ENCODE measurements at places on chromosomes 7 and 10. TPM values are rescaled to one million over a fixed set of nuclear protein-coding genes. Genes with fewer than 3 reads are reported as not detected.

ARL4A gene
- total RNA-seq: 34.9 TPM

THSD7A gene
- total RNA-seq: 2.8 TPM

DNA sequence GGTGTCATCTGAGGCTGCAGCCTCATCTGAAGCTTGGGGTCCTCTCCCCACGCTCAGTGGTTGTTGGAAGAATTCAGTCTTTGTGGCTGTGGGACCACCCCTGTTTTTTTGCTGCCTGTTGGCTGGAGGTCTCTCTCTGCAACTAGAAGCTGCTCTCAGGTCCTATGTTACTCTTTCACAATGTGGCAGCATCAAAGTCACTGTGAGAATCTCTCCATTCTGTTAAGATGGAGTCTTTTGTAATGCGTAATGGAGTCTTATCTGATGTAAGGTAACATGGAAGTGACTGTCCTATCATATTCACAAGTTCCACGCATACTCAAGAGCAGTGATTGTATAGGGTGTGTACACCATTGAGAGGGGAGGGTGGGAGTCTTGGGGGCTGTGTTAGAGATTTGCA lies 24.9 kb downstream of the TSPAN13 start:
- H3K4me1 ChIP-seq: no peaks in the 10 kb centered on the region
- H3K27ac ChIP-seq: no peak overlapping the region
- no peak overlapping the region for H3K4me3 ChIP-seq
- H3K36me3 ChIP-seq: peaks cover 18% of the 10 kb centered on the region
- no peak for DNase-seq
- H3K27me3 ChIP-seq: no peaks in the 10 kb centered on the region

CYP3A5 gene
- 0.91 TPM for total RNA-seq

- H3K36me3 ChIP-seq: no peaks in the 10 kb centered on the region
- no peak for DNase-seq
- H3K4me3 ChIP-seq: peak overlapping the region; percentile 75
- H3K27me3 ChIP-seq: no peaks in the 10 kb centered on the region
Measured at GRCh38 chr7:27112955-27113949, 10.8 kb upstream of the HOXA2 start.

DNA sequence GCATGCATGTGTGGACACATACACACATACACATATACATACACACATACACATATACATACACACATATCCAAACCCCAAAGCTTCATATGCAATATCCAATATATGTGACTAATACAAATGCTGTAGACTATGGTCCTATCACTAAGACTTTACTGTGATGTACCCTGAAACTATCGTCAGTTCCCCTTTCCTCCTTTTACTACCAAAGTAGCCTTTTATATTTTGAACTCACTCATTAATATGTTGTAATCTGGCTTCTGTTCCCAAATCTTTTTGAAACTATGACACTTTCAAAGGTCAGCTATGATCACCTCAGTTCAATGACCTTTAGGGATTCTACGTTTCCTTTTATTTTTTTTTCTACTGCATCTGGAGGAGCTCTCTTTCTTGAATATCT lies 64.8 kb upstream of the TFEC start:
- no peak for DNase-seq
- H3K27me3 ChIP-seq: no peaks in the 10 kb centered on the region
- no peak overlapping the region for H3K4me3 ChIP-seq
- H3K27ac ChIP-seq: no peak overlapping the region

DNA sequence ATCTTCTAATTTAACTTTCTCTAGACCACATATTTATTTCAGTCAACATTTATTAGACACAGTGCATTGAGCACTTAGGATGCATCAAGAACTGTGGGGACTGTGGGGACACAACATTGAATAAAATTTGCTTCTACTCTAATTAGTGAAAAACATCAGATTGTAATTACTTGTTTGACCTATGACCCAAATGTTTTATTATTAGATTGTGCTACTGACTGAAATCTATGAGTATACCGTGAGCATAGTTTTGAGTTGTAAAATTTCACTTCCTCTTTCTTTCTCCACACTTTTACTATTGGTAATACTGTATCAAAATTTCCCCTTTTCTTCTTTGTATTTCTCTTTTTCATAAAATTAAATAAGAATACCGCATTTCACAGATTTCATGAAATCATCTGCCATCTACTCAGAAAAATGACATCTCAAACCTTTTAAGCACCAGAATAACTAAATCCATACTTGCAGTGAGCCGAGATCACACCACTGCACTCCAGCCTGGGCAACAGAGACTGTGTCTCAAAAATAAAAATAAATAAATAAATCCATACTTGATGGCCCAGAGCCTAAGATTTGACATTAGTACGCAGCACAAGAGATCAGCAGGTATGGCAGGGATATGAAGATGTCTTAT lies 25.4 kb upstream of the INPP5F start:
- H3K36me3 ChIP-seq: no peaks in the 10 kb centered on the region
- H3K4me3 ChIP-seq: no peak overlapping the region
- H3K27ac ChIP-seq: no peak overlapping the region
- H3K27me3 ChIP-seq: no peaks in the 10 kb centered on the region
- no peak for DNase-seq
- peaks cover 4% of the 10 kb centered on the region for H3K4me1 ChIP-seq

CDHR3 gene
- 7.8 TPM for total RNA-seq

GHRHR gene
- total RNA-seq: not detected

- no peak overlapping the region for H3K4me3 ChIP-seq
- no peaks in the 10 kb centered on the region for H3K27me3 ChIP-seq
- peaks cover 7% of the 10 kb centered on the region for H3K36me3 ChIP-seq
- H3K4me1 ChIP-seq: peaks cover 80% of the 10 kb centered on the region
- no peak overlapping the region for H3K27ac ChIP-seq
Measured at GRCh38 chr10:96576277-96576980, 10.4 kb downstream of the TM9SF3 start.
